ENCODE measurements at places on chromosomes 16 and 17.

- DNase-seq, result no peak
These were observed 154.3 kb downstream of the SNX29 start for GRCh38 chr16:12130691-12131290.

DNA sequence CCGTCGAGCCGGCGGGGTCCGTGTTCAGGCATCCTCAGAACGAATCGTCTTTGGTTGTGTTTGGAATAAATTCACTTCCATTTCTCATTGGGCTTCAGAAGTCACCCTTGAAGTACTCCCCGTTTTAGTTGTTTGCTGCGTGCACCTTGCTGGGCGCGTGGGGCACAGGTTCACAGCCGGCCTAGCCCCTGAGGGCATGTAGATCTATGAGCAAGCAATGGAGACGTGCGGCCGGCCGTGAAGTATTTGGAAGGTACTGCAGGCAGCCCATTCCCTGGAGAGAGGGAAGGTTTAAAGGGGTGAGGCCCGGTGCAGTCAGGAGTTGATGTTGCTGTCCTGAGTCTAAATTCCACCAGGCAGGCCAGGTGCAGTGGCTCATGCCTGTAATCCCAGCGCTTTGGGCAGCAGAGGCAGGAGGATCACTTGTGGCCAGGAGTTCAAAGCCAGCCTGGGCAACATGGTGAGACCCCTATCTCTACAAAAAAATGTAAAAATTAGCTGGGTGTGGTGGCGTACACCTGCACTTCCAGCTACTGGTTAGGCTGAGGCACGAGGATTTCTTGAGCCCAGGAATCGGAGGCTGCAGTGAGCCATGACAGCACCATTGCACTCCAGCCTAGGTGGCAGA is 714 bp downstream of the ACSF3 start:
- DNase-seq, result no peak

DNA sequence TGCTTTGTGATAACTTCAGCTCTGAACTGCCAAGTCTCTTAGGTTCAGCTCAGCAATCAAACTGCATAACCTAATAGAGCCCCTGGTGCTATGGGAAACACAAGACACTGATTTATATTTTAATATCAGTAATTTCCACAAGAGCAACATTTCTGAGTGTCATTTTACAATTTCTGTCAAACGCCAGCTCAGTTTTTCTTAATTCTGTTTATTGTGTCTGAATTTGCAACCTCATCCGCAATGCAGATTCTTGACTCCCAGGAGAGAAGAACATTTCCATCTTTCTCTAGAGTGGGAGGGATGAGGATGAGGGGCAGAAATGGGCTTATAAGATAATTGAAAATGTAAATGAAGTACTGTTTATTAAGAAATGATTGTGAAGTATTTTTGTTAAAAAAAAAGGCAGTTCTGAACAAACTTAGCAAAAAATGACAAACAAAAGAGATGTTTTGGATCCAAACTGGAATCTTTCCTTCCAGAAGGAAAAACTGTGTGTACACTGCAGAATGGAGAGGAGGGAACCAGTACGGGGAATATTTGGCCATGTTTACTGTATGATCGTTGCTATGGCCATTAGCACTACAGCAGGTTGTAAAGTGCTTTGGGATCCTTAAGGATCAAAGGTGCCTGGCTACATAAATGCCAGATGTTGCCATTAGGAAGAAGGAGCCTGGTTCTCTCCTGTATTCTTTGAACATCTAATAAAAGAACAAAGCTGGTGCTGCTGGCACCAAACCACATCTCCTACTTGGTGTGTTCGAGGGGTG is 7.4 kb upstream of the PMFBP1 start:
- DNase-seq, result no peak

GRCh38 chr17:44546671-44547606 is 10.3 kb upstream of the FZD2 start:
- no peak for DNase-seq

GRCh38 chr16:85393674-85394451 is 219.3 kb upstream of the GSE1 start:
- peak; percentile 71 for DNase-seq

DNA sequence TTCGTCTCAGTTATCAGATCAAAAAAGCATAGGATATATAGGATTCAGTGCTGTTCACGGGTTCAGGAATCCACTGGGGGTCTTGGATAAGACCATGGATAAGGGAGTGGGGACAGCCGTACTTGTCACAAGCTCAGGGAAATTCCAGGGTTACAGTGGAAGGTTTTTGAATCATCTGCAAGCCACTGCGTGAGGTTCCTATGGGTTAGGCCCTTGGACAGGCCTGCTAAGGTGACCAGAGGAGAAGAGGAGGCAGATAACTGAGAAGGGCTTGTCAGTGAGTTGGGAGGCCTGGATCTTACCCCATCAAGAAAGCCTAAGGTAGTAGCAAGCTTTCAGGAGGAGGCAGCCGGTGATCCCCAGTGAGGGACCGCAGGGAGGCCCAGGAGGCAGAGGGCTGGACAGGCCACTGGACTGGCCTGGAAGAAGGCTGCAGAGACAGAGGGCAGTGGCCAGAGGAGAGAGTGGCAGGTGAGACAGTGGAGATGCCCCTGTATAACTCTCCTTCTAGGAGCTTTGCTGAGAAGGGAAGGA is 27.3 kb downstream of the NGFR start:
- no peak for DNase-seq

DNA sequence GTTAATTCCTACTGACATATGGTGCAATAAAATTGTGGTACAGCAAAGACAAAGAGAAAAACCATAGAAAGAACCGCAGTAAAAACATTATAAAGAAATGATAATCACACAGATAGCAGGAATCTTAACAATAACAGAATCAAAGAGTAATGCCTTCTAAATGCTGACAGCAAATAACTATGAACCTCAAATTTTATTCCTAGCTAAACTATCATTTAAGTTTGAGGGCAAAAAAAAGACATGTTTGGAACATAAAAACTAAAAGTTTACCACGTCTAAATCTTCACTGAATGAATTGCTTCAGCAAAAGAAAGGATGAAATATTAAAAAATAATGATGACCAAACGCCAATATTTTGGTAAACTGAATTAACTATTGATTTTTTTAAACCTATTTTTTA is 135.8 kb downstream of the CPPED1 start:
- DNase-seq, result no peak

- no peak for DNase-seq
These were observed 3.5 kb upstream of the RRAD start for GRCh38 chr16:66928702-66929388.

GRCh38 chr16:12580809-12581208 is 222.9 kb downstream of the CPPED1 start:
- DNase-seq, result no peak

- no peak for DNase-seq
These were observed 122.7 kb downstream of the ABCC6 start for GRCh38 chr16:16100631-16101030.

- peak; percentile 37 for DNase-seq
These were observed 1.7 kb downstream of the DEXI start for GRCh38 chr16:10940501-10941079.

DNA sequence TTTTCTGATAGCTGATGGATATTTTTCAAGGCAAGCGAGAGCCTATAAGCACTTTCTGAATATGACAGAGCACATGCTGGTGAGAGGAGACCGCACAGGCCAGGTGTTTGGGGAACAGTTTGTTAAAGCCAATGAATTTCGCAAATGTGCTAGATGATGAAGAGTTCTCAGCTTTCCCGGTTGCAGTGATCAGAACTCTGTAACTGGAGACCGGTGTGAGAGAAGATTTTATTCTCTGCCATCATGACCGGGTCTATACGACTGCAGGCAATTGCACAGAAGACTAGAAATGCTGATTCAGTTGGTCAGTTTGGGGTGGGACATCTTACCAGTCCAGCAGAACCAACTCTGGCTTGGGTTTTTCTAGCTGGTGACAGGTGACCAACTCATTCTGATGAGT is 25.4 kb downstream of the SMTNL2 start:
- no peak for DNase-seq

DNA sequence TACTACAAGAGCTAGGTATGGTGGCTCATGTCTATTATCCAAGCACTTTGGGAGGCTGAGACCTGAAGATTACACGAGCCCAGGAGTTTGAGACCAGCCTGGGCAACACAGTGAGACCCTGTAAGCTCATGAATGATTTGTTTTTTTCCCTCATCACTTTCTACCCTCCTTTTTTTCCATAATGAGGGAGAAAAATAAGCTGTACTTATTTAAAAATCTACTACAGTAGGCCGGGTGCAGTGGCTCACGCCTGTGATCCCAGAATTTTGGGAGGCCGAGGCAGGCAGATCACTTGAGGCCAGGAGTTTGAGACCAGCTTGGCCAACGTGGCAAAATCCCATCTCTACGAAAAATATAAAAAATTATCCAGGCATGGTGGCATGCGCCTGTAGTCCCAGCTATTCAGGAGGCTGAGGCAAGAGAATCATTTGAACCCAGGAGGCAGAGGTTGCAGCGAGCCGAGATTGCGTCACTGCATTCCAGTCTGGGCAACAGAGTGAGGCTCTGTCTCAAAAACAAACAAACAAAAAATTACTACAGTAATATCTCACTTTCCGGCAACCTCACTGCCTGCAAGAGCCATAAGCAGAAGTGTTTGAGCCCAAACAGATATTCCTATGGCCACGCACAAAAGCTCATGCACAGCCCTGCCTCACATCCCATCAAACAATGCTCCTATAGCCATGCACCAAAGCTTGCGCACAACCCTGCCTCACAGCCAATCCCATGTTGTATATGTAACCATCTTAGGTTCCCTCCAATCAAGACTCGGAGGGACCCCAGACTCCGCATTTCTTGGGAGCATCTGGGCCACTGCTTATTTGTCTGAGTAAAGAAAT is 37.4 kb downstream of the TK2 start:
- no peak for DNase-seq

- no peak for DNase-seq
These were observed 203.9 kb downstream of the ZNF423 start for GRCh38 chr16:49651996-49652395.

DNA sequence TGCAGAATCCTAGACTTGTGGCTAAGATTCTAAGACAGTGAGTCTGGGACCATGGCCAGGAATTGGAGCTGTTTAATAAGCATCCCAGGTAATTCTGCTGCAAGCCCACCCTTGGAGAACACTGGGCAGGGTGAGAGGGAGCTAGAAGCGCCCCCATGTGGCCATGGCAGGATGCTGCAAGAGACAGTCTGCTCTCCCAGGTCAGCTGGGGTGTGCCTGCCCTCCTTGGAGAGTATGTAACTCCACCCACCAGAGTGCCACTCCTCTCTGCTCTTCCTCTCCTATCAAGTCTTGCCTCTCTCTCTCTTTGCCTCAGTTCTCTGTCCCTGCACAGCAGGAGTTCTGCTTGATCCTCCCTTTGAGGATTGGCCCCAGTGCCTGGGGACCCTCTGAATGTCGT is 14.9 kb downstream of the RCVRN start:
- DNase-seq, result no peak

DNA sequence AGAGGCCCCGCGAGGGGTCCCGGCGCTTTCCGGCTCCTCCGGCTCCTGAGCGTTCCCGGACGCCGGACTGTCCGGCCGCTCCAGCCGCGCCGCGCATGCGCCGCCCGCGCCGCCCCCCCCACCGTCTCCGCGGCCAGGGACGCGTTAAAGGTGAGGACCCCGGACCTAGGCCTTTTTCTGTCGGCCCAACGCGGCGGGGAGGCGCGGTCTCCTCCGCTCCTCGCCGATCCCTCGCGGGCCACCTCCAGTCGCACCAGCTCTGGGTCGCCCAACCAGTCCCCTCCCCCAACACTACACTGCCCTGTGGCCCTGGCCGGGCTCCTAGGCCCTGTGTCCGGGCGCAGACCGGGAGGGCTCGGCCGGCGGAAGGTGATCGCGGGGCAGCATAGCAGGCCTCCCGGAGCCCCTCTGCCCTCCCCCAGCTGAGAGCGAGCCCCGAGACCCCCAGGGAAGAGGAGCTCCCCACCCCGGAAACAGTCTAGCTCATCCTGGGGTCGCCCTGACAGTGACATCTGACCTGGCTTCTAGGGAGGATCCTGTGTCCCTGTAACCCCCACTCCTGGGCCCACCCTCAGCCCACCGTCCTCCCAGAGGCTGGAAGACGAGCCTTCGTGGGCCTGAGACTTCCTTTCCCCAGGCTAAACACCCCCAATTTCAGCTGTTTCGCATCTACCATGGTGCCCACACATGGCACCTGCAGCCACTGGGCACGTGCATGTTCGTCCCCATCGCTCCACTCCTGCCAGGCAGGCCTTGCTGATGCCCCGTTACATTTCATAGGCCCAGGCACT is 14.7 kb upstream of the BCAR1 start:
- peak; percentile 88 for DNase-seq

DNA sequence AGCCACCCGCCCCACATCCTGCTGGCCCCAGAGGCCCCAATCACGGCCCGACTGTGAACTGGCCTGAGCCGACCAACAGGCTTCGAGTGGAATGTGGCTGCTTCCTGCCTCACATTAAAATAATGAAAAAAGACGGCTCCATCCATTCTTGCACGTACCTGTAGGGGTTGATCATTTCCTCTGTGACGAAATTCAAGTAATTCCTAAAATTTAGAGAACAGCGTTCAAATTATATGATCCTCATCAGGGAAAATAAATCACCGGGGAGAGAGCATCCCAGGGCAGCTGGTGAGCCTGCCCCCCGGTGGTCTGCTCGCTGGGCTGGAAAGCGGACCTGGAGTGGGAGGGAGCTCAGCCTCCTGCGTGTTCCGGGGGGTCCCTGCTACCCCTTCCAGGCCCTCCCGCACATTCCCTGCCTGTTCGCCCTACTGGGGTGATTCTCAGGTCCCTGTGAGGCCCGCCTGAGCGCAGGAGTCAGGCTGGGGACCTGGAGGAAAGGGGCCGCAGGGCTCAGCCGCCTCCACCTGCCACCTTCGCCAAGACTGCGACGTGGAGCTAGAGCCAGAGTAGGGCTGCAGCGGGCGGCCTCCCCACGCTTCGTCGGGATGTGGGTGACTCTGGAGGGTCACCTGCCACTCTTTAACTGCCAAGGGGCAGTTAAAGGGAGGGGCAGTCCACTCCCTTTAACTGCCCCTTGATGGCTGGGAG is 28.9 kb downstream of the SLC7A5 start:
- no peak for DNase-seq

DNA sequence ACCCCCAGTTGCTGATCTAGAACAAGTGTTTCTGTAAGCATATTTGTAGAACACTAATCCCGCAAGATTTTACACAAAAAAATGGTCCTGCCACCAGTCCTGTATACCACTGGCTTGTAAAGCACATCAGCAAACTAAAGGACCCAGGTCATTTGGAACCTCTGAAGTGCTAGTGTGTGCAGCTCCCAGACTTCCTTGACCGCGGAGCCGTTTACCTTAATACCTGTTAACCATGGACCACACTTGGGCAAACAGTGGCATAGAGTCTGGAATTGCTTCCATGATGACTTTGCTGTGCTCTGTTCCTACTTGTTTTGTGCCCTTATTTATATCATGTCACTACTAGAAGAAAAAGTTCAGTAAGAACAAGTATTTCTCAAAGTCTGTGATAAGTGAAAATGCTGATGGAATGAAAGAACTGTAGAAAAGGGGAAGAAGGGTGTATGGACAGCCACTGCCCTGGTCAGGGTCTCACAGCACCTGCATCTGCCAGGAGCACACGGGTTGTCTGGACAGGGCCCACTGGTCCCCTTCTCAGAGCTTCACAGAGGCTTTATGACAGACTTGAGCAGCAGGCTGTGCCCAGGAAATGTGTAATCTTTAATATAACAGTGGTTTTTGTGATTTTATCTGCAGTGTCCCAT is 29.3 kb downstream of the ALDH3A2 start:
- no peak for DNase-seq

GRCh38 chr16:86881861-86882273 is 303.5 kb downstream of the FOXL1 start:
- DNase-seq, result peak; percentile 58

All from left hindlimb (tissue), 1 donor.